ENCODE measurements at places on chromosomes 12 and 14.

DNA sequence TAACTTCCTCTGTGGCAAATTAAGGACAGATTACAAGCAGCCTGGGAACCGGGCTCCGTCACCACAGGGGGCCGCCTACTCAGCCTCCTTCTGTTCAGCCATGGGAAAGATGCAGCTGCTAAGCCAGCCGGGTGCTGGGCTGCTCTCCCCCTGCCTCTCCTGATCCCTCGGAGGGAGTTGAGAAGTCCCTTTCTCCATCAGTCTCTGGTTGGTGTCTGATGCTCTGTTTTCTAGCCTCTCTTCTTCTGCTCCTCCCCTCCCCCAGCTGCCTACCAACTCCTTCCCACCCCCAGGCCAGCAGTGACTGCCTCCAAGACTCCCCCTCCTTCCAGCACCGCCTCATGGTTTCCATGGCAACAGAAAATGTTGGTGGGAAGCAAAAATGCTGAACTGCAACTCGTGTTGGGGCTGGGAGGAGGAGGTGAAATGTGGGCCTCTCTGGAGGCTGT lies 486.7 kb downstream of the APAF1 start:
- DNase-seq, result peak; percentile 62

- DNase-seq, result no peak
Observed at GRCh38 chr12:17802657-17803641, 287.0 kb downstream of the RERGL start.

DNA sequence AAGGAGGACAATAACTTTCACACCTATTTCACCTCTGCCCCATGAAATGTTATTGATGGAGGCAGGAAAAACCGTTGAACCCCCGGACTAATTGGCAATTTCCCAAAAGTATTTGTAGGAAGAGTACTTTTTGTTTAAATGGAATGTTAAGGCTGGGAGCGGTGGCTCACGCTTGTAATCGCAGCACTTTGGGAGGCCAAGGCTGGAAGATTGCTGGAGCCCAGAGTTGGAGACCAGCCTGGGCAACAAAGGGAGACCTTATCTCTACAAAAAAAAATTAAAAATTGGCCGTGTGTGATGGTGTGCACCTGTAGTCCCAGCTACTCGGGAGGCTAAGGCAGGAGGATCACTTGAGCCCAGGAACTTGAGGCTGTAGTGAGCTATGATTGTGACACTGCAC lies 26.0 kb upstream of the SPTLC2 start:
- DNase-seq, result no peak

DNA sequence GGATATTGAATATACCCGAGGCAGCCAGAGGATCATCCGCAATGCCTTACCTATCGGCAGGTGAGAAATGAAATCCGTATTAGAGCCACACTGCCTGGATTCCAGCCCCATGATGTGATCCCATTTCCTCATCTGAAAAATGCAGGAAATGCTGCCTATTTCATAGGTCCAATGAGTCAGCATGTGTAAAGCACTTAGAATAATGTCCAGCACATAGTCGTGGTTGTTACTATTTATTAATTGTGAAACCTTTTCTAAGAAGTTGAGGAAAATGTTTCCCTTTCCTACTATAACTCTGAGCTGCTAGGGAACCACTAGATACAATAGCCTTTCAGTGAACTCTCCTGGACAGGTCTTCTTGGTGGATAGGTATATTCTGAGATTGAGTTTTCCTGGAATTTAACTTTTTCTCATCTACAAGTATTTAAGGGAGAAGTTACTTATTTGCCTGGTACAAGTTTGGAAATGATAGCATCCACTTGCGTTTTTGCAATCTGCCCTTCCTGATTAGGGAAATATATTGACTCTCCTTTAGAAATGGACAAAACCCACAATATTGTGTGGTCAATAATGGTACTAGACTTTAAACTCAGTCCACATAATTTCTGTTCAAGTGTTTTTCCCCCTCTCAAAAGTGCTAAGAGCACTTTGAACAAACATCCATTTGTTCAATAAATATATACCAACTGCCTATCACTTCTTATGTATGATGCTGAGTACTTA lies 12.2 kb downstream of the POLR3B start:
- DNase-seq, result peak; percentile 82

DNA sequence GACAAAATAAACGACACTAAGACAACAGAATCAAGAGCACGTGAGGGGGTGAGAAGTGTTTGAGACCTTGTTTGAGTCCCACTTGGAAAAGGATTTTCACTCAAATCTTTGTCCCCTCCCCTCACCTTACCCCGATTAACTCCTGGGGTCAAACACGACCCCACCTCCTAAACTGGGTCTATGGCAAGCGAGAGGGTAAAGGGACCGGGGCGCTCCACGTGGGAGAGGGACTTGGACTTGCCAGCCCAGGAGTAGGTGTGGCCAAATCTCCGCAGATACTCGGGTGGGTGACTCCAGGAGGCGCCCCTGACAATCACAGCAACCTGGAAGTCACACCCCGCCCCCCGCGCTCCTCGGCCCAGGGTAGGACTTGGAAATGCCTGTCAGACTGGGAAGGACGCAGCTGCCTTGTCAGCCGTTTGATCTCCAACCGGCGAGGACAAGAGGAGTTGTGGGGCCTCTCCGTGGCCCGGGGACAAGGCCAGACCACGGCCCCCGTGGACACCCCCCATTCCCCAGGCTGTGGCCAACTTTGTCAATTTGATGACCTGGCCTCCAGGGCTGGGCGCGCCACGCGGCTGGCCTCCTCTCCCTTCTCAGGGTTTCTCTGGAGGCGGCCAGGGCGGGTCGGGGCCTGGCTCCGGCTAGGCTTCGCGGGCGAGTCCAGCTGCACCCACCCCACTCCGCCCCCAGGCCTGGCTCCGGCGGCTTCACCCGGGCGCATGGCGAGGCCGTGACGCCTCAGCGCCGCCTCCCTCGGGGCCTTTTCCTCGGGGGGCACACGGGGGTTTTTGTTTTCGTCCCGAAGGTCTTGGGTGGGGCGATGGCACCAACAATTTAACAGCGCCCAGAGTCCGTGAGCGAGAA lies 1.1 kb upstream of the BCL11B start:
- DNase-seq, result peak; percentile 73

DNA sequence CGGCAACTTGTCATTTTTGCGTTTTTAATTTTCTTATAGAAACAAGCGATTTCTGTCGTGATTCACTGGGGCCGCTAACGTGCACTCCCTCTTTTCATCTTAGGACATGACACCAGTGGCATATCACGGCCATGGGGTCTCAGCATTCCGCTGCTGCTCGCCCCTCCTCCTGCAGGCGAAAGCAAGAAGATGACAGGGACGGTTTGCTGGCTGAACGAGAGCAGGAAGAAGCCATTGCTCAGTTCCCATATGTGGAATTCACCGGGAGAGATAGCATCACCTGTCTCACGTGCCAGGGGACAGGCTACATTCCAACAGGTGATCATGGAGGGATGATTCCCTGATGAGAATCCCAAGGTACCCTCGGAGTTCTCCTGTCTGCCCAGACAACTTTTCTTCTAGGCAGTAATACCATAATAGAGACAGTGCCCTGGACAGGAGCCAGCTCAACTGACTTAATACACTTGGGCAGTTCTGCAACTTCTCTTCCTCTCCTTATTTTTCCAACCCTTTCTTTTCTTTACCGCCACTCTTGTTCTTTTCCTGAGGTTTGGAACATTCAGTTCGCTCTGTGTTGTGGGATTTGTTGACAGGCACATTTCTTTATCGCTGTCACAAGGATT lies 821 bp downstream of the TMEM106C start:
- DNase-seq, result no peak

DNA sequence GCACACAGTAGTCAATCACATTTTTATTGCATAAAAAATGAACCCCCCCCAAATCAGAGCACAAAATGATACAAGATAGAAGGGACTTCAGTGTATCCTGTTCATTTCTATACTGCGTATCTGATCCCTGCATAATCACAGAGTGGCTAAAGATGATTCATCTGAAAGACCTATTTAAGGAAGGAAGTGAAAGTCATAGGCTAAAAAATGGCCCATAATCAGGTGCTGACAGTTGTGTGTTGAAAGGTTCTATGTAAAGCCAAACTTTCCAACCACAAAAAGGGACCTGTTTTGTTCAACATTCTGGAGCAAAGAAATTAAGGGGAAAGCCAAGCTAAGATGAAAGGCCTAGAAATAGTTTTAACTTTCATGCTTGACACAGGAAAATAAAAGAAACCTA lies 147.8 kb upstream of the ATP2B1 start:
- DNase-seq, result peak; percentile 93

DNA sequence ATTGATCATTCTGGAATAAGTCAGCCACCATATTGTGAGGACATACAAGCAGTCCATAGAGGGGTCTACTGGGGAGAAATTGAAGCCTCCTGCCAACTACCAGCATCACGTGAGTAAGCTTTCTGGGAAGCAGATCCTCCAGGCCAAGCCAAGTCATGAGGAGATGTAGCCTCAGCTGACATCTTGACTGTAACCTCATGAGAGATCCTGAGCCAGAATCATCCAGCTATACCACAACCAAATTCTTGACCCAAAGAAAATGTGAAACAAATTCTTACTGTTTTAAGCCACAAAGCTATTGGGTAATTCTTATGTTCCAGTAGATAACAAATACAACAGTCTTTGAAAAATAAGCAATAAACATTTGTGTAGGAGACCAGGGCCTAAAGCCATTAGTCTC lies 479.4 kb upstream of the DCN start:
- DNase-seq, result no peak

- peak; percentile 97 for DNase-seq
Observed at GRCh38 chr14:71242237-71242748, 335.0 kb downstream of the PCNX1 start.

DNA sequence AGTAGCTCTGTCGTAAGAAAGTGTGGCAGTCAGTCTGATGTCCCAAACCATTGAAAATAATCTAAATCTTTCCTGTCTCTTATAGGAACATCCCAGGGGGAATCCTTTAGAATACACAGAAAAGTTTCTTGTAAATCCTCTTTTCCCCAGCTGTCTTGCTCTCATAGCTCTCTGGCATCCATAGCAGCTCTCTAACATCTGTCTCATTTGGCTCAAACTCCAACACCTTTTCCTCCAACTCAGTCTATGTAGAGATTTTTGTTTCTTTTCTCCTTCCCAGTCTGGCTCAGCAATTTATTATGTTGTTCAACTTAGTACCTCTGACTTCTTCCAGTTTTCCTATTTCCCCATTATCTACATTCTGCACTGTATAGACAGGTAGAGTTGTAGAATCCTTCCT lies 84.4 kb upstream of the NEDD1 start:
- DNase-seq, result no peak

DNA sequence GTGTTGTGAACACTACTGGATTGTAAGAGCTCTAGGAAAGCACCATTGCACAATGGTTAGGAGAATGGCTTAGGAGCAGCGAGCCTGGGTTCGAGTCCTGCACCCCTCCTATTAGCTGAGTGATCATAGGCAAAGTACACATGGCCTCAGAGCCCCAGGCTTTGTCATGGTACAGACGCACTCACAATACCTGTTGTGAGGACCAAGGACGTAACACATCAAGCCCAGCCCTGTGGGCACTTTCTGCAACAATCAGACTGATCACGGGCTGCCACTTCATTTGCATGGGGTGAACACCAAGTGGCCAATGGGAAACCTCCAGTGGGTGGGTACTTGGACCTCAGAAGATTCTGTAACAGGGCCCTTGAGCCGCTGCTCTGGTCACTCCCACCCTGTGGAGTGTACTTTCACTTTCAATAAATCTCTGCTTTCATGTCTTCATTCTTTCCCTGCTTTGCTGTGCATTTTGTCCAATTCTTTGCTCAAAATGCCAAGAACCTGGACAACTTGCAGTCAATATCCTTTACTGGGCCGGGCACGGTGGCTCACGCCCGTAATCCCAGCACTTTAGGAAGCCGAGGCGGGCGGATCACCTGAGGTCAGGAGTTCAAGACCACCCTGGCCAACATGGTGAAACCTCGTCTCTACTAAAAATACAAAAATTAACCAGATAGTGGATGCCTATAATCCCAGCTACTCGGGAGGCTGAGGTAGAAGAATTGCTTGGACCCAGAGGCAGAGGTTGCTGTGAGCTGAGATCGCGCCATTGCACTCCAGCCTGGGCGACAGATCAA lies 28.2 kb downstream of the GLRX5 start:
- no peak for DNase-seq

DNA sequence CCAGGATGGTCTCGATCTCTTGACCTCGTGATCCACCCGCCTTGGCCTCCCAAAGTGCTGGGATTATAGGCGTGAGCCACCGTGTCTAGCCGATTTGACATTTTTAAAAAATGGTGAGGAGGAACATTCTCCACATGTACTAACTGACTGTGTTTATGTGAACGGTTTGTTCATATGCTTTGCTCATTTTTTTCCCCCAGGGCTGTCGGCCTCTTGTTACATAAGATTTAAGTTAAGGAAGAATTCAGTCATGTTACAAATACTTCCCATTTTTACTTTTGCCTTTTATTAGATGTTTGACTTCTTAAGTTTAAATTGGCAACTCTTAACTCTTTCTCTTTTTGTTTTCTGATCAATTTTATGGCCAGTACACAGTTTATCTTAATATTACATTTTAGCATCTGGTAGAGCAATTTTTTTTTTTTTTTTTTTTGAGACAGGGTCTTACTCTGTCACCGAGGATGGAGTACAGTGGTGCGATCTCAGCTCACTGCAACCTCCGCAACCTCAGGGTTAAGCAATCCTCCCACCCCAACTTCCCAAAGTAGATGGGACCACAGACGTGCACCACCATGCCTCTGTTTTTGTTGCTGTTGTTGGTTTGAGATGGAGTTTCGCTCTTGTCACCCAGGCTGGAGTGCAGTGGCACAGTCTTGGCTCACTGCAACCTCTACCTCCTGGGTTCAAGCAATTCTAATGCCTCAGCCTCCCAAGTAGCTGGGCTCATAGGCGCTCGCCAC lies 9.6 kb downstream of the GNS start:
- DNase-seq, result no peak

GRCh38 chr14:100654814-100655740 lies 67.9 kb upstream of the BEGAIN start:
- DNase-seq, result no peak
